ENCODE measurements at places on chromosomes 1 and 21.

GRCh38 chr1:239270509-239270908 is 115.9 kb upstream of the CHRM3 start:
- DNase-seq, result no peak

DNA sequence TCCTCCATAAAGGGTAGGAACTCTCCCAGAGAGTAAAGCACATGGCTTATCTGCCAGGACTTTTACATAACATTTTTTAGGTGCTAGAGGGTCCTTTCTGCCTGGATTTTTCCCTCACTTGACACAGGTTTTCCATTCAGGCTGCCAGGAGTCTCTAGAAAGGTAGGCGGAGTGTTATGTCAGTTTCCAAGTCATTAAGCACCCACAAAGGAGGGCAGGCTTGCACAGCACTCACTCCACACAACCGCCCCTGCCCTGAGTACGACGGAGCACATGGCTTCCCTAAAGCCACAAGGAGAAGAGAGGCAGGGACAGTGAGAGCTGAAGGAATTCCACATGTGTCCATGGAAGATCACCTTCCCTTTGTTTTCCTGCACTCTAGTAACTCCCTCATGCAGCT is 55.7 kb downstream of the CAPZB start:
- no peak for DNase-seq

DNA sequence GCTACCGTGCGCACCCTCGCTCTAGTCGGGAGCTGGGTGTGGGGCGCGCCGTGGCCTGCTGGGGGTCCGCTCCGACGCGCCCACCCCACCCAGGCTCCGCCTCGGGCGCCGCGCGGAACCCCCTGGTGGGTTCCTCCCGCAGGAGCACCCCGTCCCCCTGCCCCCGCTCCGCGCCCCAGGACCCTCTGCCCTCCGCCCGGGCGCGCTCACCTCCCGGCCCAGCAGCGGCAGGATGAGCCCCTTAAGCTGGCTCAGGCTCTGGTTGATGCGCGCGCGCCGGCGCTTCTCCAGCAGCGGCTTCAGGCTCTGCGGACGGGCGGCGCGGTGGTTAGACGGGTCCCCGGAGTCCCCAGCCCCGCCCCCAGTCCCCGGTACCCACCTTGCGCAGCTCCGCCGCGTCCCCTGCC is 319 bp downstream of the HES2 start:
- no peak for DNase-seq

DNA sequence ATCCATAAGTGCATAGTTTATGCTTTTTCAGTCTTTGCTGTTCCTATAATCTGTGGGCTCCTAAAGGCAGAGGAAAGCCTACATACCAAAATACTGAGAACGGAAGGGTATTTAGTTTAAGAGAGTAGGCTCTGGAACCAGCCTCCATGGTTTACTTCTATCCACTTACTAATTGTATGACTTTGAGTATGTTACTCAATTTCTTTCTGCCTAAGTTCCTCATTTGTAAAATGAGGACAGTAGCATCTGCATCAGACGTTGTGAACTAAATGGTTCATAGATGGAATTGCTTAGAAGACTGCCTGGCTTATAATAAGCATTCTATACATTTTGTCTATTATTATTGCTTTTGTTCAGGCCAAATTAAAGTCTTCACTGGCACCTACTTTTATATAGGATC is 111.0 kb downstream of the NTNG1 start:
- DNase-seq, result no peak

DNA sequence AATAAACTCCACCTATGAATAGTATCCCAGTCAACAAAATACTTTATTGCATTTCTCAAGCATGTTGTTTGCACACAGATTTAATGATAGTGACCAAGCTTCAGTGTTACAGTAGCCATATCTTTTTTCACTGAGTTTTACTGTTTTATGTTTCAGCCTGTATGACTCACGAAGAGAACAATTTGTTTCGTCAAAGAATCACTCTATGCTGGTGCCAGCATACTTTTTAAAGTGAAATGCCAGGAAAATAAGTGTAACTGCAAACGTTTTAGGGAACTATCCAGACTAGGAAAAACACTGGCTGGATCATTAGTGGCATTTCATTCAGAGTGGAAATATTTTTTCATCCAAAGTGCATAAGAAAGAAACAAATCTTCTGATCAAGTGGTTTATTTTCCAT is 210.8 kb downstream of the COL11A1 start:
- DNase-seq, result no peak

DNA sequence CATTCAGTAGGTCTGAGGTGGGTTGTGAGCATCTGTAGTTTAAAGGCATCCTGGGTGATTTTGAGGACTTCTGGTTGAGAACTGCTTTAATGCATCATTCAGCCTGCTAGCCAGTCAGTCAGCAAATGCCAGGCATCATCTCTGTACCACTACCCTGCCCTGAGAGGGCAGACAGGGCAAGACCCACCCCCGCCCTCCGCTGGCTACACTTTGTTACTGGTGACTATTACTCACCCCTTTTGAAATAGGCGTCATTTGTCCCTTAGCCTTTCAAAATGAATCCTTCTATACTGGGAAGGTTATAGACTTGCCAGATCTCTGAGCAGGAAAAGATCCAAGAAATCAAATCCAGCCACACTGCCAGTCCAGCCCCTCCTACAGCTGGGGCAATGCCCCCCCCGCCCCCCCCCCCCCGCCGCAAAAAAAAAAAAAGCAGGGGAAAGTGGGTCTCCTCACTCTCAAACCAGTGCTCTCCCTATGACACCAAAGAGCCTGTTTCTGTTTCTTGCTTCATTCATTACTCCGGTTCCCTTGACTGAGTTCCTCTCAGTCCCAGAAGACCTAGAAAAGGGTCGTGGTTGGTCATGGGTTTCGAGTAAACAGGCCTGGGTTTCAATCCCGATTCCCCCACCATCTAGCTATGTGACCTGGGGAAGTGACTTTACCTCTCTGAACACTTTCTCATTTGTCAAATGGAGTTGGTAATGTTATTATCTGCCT is 4.4 kb downstream of the SELENON start:
- peak; percentile 83 for DNase-seq

DNA sequence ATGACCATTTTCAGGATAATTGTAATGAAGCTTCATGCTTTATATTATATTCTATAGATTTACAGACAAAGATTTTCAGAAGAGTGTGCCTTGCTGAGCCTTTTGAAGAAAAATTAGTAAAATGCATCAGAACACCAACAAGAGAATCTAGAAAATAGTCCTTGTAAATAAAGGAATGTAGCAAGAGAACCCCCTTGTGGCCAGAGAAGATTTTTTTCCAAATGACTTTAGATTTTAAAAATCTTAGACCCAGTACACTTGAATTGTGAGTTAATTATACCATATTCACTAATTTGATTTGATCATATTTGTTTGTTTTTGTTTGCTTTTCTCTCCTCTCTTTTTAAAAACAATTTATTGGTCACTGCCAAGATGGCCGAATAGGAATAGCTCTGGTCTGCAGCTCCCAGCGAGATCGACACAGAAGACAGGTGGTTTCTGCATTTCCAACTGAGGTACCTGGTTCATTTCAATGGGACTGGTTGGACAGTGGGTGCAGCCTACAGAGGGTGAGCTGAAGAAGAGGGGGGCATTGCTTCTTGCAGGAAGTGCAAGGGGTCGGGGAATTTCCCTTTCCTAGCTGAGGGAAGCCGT is 12.8 kb upstream of the IFI44L start:
- DNase-seq, result peak; percentile 15

DNA sequence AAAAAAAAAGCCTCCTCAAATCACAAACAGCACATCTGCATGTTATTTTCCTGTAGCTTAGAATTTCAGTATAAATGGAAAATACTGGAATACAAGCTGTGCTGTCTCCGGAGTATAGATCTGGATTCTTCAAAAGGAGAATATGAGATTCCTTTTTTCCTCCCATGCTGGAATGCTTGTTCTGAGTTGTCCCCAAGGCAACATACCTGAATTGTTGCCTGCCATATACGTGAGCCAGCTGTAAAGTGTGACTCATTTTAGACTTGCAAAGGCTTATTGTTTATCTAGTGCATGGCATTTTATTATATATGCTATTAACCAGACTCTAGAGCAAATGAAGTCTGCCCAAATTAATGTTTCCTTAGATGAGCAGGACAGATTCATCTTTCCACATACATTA is 95.0 kb upstream of the C1orf105 start:
- DNase-seq, result no peak

GRCh38 chr1:45001011-45001481 is 10.1 kb downstream of the HECTD3 start:
- DNase-seq, result peak; percentile 88

DNA sequence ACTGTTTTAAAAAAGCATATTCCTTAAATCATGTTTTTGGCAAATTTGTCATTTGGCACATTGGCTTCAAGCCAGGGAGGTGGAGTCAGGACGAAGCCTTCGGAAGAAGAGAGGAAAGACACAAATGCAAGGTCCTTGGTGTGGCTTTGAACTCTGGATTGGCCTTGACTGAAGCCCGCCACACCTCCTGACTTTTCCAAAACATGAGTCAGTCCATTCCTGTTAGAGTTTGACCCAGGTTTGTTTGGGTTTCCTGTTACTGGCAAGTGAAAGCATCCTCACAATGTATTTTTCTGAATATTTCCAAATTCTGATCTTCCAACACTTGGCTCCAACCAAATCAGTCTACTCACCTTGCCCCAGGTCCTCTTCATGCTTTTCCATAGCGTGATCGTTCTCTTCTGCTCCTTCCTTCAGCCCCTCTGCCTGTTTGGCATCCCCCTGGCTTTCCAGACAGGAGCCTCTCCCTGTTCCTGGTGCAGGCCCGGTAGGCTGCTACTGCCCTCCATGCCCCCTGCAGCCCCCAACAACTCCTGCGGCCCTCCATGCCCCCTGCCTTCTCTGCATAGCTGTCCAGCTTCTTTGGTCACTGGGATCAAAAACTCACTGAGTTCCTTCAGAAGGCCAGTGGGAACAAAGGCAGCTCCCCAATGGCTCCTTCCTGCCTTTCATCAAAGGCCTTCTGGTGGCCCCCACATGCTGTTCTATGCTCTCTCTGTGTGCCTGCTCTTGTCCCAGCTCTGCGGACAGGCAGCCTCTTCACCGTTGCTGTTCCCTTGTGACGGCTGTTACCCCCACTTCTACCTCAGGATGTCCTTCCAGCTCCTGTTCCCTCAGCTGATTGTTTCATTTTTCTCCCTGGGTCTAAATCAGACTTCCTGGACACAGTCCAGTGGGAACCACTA is 30.4 kb upstream of the SLC30A1 start:
- no peak for DNase-seq

GRCh38 chr1:199690496-199690895 is 337.0 kb upstream of the NR5A2 start:
- DNase-seq, result no peak

GRCh38 chr21:21146587-21147373 is 148.6 kb downstream of the NCAM2 start:
- no peak for DNase-seq

DNA sequence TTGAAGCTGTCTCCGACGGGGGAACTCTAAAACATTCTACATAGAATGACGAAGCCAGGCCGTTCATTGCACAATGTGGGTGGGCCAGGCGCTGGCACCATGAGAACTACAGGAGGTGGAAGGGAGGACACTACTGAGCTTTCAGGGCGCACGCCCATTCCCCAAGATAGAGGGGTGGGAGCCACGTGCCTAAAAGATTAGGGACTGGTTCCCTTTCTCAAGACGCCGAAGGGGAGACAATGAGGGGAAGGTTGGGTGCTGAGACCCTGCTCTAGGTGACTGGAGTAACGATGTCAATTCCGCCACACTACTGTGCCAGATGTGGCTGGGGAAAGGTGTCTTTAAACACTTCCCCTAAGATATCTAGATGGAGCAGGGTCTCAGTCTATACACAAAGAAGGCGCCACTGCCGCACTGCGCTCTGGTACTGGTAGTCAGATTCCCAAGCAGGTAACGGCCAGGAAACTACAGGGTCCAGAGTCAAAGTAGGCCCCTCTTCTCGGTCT is 782 bp downstream of the CSDE1 start:
- peak; percentile 64 for DNase-seq

DNA sequence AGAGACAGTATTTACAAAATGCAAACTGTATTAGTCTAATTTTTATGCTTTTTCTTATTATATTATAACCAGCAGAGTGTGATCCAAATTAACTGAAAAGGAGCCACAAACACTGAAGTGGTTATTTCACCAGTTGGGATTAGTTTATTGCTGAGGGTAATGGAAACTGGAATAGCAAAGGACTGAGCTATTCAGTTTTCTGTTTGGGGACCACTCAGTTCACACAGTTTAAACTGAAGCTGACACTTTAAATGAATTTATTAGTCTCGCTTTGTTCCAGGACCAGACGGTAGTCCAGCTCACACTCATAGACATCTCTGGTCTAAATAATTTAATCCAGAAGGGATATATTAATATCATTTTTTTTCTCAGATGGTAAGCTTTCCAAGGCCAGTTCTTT is 410.7 kb downstream of the LTN1 start:
- DNase-seq, result no peak

DNA sequence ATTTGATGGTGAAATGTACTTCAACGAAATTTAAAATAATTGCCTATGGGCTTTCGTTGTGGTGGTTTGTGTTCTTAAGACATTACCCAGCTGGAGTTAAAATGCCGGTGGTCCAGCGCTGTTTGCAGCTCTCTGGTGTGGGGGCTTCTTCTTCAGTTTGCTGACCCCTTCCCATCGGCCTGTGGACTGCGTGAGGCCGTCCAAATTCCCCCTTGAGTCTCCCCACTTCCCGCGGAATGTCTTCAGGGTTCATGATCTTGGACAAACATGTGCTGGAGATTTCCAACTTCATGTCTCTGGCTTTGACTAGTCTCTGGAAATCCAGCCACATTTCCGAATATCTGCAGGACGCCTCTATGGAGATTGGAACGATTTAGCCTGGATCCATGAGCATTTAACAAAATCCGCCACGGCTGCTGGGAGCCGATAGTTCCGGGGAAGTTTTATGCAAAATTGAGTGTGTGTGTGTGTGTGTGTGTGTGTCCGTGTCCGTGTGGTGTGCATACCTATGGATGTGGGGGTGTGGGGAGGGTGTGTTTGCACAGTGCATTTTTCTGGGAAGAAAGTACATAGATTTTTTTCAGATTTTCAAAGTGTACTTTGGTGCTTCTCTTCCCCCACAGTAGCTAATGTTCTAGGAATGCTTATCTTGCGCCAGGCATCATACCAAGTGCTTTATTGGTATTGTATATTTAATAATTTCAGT is 117.2 kb downstream of the PCP4 start:
- no peak for DNase-seq

All from inflammatory macrophage (primary cell).